ENCODE measurements at places on chromosomes 7 and 10.

- peak; percentile 57 for DNase-seq
Measured at GRCh38 chr10:14093730-14094484, 236.8 kb downstream of the FRMD4A start.

GRCh38 chr10:82576093-82576492, 701.1 kb downstream of the NRG3 start:
- DNase-seq = no peak

GRCh38 chr7:30983042-30983913, 19.5 kb downstream of the GHRHR start:
- DNase-seq = peak; percentile 70

DNA sequence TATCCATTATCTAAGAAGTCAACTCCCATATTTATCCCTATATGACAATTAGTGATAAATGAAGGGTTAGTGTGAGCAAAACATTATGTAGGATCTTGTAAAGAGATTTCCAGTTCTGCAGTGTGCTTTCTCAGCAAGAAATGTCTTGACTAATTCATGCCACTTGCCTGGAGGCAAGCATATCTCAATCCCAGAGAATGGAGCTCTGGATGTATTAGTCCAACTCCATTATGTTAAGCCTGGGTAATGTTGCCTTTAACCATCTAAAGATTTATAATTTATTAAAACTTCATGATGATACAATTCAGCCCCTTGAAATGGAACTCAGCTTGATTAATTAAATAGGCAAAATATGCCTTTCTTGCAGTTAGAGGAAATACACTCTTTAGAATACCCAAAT, 1079.9 kb upstream of the LRRTM3 start:
- no peak for DNase-seq

DNA sequence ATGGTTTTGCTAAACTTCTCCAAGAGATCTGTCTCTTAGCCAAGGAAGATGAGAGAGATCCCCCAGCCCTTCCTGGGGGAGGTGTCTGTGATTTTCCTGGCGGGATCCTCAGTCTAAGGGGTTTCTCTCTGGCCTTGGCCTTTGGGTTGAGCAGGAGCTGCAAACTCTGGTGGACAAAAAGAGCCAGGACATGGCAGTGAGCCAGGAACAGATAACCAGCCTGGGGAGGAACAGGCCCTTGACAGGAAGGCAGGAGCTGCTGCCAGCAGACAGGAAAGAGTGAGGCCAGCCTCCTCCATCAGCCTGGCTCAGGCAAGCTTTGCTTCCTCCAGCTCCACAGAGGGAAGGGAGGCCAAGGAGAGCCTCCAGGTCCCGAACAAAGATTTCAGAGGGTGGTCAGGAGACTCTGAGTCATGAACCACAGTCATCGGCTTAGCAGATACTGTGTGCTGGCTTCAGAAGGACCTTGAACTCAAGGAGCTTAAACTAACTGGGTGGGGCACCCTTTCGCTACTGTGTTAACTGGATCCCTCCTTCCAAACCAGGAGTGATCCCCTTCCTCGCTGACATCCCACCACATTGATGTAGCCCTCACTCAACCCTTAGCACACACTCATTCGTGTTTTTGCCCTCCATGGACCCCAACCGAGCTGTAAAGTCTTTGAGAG, 34.7 kb downstream of the DDIT4 start:
- DNase-seq = peak; percentile 87

- DNase-seq = no peak
Measured at GRCh38 chr10:44922021-44922420, 10.9 kb downstream of the TMEM72 start.

GRCh38 chr10:72637398-72637857, 11.5 kb upstream of the MICU1 start:
- peak; percentile 64 for DNase-seq

- DNase-seq = no peak
Measured at GRCh38 chr10:102649797-102650654, 5.7 kb downstream of the TRIM8 start.

GRCh38 chr10:104988686-104989085, 347.6 kb downstream of the SORCS3 start:
- DNase-seq = no peak

DNA sequence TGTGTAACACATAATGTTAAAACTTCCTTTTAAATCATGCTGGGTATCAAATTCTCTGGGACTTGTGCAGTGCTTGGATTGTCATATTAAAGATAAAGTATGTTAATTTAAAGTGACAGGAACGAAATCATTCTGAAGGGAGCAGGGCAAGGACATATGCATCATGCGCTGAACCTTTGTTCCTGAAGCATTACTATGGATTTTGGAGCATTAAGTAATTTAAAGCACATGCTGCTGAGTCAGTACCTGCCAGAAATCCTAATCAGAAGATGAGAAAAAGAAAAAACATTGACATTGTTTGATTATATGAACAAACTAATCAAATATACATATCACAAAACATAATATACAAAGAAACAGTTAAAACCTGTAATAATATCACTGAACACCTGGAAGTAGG, 101.4 kb downstream of the MICU1 start:
- no peak for DNase-seq

- peak; percentile 26 for DNase-seq
Measured at GRCh38 chr10:33900596-33900995, 566.1 kb upstream of the NRP1 start.

DNA sequence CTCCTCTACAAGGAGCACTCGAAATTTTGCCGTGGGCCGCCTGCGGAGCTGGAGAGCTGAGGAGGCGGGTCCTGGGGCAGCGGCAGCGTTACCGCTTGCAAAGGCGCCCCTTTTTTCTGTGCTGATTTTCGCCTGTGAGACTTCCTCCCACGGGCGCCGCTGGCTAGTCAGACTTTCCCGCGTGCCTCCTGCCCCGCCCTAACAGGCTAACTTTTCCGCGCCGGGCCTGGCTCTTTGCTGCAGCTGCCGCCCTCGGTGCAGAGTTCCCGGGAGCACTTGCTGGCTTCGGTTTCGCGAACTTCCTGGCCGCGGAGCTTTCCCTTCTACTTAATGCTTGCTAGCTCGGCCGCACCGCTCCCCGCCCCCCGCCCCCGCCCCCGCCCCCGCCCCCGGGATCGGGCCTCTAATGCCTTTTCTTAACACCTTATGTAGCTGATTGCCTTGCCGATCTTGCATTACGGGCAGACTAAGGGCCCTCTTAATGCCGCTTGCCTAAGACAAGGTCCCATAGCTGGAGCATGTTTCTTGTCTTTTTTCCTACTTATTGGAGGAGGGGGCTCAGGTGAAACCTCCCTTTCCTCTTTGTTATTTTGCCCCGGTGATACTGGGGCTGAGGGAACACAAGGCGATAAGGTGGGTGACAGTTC, 37.9 kb upstream of the RASGEF1A start:
- peak; percentile 53 for DNase-seq

GRCh38 chr10:88116481-88116880, 253.1 kb downstream of the PTEN start:
- DNase-seq = peak; percentile 73

GRCh38 chr10:117591043-117591442, 48.5 kb downstream of the EMX2 start:
- no peak for DNase-seq

DNA sequence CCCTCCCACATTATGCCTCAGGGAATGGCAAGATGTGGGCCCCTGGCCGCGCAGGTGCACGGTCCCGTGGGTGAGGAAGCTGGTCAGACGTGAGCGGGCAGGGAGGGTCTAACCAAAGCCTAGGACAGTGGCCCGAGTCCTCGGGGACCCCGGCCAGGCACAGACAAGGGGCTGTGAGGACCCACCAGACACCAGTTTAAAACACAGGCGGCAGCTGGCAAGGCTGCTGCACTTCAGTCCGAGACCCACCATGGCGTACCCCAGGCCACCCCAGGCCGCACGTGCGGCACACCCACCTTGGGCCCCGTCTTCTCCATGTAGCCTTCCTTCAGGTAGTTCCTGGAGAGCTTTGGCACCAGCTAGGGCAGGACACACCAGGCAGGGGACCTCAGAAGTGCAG, 23.5 kb downstream of the GET4 start:
- DNase-seq = no peak

DNA sequence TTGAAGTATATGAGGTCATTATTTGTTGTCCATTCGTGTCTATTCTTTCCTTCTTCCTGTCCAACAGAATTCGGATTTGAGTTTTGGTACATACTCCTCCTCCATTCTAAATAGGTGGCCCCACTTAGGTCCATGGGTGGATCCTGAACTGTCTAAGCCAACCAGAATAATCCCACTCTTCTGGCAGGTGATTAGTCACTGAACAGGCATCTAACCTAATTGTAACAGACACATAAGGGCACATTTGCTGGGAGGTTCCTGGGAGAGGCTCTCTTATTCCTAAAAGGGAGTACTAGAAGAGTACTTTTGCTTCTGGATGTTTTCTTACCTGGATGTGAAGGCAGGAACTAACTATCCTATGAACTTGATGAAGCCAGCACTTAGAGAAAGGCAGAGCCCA, 16.8 kb downstream of the LRRC72 start:
- DNase-seq = no peak

DNA sequence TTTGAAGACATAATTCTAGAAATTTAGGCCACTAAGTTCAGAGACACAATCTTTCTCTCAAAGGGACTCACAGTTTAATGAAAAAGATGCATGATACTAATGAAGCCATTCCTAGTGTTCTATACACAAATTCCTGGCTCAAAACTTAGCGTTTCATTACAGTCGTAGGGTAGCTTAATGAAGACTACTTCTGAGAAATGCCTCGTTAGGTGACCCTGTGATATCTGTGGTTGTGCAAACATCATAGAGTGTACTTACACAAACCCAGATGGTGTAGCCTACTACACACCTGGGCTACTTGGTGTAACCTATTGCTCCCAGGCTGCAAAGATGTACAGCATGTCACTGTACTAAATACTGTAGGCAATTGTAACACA, 488 bp upstream of the CHCHD3 start:
- DNase-seq = no peak

DNA sequence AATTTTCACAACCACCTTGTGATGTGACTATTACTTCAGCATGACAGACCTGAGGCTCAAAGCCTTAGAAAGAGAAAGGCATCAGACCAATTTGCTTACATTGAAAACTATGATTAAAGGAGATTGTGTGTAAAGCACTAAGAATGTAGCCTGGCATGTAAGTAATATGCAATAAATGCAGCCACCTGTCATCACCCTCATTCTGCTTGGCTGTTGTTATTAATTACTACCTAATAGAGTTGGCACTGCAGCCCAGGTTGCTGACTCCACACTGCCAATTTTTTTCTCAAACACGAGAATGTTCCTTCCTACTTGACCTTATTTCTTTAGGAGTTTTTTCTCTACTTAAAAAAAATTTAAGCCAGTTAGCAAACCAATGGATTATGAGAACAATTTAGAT, 61.2 kb upstream of the NPVF start:
- no peak for DNase-seq

GRCh38 chr7:83964318-83964717, 230.3 kb downstream of the SEMA3A start:
- no peak for DNase-seq

GRCh38 chr10:6755781-6756460, 175.8 kb upstream of the PRKCQ start:
- peak; percentile 60 for DNase-seq

DNA sequence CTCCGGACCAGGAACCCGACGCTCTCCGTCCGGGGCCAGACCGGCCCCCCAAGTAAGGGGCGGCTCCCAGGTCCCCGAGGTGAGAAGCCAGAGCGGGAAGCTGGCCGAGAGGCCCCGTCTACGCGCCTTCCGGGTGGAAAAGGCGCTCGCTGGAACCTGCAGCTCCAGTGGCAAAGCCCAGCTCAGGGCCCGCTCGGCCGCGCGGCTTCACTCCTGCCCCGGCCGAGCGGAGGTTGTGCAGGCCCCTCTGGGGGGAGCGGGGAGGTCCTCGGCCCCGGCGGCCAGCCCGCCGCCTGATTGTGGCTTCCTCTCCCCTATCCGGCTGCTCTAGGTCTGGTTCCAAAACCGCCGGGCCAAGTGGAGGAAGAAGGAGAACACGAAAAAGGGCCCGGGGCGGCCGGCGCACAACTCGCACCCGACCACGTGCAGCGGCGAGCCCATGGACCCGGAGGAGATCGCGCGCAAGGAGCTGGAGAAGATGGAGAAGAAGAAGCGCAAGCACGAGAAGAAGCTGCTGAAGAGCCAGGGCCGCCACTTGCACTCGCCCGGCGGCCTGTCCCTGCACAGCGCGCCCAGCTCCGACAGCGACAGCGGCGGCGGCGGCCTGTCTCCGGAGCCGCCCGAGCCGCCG, 2.9 kb downstream of the UNCX start:
- no peak for DNase-seq

GRCh38 chr10:32906595-32906994, 51.4 kb downstream of the ITGB1 start:
- no peak for DNase-seq

GRCh38 chr10:119166118-119166500, 595 bp upstream of the SFXN4 start:
- no peak for DNase-seq

DNA sequence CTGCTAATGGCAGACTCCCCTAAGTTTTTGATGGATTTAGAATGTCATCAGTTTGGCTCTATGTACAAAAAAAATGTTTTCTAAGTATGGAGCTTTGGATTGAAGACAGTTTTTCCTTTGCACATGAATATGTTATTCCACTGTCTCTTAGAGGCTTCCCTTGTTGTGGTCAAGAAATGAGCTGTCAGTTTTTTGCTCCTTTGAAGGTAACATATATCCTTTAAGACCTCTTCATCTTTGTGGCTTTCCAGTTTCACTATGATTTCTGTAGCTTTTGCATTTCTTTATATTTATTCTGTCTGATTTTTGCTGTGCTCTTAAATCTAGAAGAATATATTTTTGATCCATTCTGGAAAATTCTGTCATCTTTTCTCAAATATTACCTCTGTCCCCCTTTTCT, 15.8 kb upstream of the ODAD2 start:
- DNase-seq = no peak

- DNase-seq = peak; percentile 13
Measured at GRCh38 chr7:26497801-26498596, 206.3 kb downstream of the SNX10 start.

DNA sequence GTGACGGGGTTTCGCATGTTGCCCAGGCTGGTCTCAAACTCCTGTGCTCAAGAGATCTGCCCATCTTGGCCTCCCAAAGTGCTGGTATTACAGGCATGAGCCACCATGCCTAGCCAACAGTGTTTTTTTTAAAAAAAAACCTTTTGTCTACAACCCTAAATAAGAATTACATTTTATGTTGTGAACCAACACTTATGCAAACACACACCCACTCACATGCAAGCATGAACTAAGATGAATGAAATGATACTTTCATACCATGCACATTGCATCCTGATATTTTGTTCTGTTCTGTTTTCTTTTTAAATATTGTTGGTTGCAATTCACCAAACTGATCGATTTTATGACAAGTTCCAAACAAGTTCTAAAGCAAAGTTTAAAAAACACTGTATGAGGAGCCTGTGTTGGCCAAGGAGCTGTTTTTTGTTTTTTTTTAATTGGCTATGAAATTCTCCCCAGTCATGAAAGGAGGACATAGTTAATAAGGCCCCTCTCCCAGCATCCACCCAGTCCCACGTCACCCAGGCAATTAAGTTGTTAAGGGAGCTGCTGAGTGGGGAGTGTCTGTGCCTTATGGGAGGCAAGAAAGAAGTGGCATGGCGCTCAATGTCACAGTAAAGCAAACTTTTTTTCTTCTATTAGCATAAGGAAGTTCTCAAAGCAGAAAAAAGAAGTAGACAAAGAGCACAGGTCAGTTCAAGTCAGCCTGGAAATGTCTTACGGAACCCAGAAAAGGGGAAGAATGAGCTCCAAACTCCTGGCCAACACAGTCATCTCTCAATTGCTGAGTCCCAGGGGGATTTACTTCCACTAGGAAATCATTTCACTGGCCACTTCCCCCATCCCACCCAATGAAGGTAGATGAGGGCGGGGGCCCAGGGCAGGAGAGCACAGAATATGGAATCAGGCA, 50.1 kb downstream of the NOD1 start:
- DNase-seq = no peak

- DNase-seq = peak; percentile 42
Measured at GRCh38 chr7:2862831-2863361, 18.8 kb upstream of the GNA12 start.

Data from EL (cell line).